Astrocyte (in vitro differentiated cells and primary cell): ENCODE measurements at places on chromosomes 16 and 17.

GRCh38 chr16:58027161-58027915 is 1.8 kb downstream of the MMP15 start:
- DNase-seq = peak; percentile 10

DNA sequence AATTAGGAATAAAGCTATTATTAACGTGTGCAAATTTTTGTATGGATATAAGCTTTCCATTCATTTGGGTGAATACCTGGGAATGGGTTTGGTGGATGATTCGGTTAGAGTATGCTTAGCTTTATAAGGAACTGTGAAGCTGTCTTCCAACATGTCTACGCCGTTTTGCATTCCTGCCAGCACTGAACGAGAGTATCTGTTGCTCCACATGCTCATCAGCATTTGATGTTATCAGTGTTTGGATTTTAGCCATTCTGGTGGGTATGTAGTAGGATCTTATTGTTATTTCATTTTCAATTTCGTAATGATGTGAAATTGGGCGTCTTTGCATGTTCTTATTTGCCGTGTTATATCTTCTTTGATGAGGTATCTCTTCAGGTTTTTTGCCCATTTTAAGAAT is 168.0 kb downstream of the RPTOR start:
- no peak for DNase-seq

- DNase-seq = no peak
These were observed 1.2 kb downstream of the WNT3 start for GRCh38 chr17:46817151-46817900.

- DNase-seq = no peak
These were observed 17.6 kb downstream of the MYOCD start for GRCh38 chr17:12683299-12683698.

- DNase-seq = no peak
These were observed at the start of gene CYBA for GRCh38 chr16:88650749-88651275. Gene CYBA, minus strand, starts transcription at chr16:88651053. Its CDS starts 40 bp downstream, at chr16:88651013.

DNA sequence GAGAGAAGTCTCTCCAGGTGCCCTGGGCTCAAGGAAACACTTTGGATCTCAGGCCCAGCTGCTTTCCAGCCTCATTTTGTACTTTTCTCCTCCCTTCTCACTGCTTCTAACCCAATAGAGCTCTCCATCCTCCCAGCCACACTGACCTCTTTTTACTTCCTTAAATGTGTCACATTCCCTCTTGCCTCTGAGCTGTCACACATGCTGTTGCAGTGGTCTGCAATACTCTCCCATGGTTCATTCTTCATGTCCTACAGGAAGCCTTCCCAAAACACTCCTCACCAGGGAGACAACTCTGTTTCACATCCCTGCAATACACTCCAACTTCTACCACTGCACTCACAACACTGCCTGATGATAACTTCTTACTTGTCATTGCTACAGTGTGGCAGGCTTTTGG is 242.1 kb upstream of the DYNLRB2 start:
- DNase-seq = no peak

GRCh38 chr17:59734226-59734625 is 26.8 kb downstream of the VMP1 start:
- no peak for DNase-seq

GRCh38 chr16:6481894-6482293 is 850.8 kb upstream of the RBFOX1 start:
- no peak for DNase-seq

DNA sequence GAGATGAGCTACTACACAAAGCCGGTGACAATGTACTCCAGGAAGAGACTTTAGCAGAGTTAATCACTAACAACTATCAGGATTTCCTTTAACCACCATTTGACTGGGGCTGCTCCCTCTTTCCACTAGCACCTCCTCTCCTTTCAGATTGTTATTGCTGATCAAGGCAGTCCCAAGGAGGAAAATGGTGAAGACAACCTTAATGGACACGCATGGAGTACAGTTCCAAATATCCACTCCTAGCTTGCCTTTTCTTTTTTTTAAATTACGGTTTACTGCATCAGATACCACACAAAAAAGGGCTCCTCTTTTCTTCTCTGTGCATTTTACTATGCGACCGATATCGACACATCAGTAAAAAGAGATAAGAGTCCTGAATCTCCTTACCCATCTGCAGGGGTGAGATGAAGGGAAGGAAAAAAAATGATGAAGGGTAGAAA is 30.9 kb downstream of the FAM222B start:
- DNase-seq = peak; percentile 7

- DNase-seq = peak; percentile 84
These were observed 763 bp upstream of the SOX9 start for GRCh38 chr17:72119873-72120641.
